GM13977 (cell line): ENCODE measurements at places on chromosomes 2 and 18.

DNA sequence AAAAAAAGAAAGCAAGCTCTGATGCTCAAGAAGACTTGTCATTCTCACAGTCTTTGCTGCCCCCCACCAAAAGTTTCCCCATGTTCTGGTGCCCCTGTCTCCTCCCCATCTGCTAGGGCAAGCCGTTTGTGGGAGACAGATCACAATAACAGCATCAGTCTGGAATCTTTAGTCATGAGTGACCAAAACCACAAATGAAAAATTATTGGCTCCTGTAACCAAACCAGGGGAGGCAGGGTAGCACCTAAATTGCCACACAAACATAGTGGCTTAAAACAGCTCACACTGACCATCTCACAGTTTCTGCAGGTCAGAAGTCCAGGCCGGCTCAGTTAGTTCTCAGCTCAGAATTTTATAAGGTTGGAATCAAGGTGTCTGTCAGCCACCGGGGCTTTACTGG, 9.1 kb upstream of the B3GNT7 start:
- no peak for DNase-seq

- no peak for DNase-seq
Measured at GRCh38 chr18:37661478-37661877, 95.9 kb upstream of the CELF4 start.

DNA sequence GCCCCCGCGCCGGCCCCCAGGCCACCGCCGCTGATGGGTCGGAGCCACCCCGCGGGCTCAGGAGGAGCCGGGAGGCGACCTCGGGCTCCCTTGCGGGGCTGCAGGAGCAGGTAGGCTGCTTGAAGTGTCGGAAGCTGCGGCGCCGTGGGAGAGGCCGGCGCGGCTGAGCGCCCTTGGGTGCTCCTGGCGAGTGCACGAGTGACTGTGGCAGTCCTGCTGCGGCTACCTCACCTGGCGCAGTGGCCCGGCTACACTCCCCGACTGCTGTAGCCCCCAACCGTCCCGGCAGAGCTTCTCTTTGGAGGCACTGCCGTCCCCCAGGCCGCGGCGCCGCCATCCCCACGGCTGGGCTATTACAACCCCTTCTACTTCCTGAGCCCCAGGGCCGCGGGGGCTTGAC, 10.0 kb upstream of the LYPD6 start:
- DNase-seq = no peak

GRCh38 chr2:188318161-188318749, 26.6 kb downstream of the GULP1 start:
- no peak for DNase-seq

GRCh38 chr2:68225119-68225632, 27.2 kb downstream of the PPP3R1 start:
- DNase-seq = no peak

GRCh38 chr2:16520891-16521290, 144.7 kb downstream of the CYRIA start:
- no peak for DNase-seq

- DNase-seq = no peak
Measured at GRCh38 chr2:202337151-202337550, 39.0 kb upstream of the BMPR2 start.

- no peak for DNase-seq
Measured at GRCh38 chr2:178426388-178426787, 24.6 kb downstream of the PRKRA start.

DNA sequence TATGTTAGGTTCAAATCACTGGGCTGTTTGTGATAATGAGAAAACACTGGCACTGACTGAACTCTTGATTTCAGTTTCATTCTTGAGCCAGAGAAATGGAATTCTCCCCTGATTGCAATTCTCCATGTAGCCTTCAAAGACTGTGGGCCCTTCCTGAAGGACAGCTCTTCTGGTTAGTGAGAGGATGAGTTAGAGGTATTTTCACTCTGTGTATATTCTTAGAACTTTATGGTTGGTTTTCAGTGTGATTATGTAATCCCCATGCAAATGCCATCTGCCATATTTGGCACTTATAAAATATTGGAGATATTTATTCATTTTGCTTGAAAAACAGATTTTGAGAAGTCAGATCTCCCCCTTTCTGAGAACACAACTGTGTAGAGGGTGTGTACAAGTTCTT, 323.7 kb downstream of the SLC4A3 start:
- DNase-seq = no peak
